Activated CD4-positive, alpha-beta T cell treated with anti-CD3 and anti-CD28 coated beads for 36 hours (primary cell): ENCODE measurements at places on chromosomes 2 and 18. TPM values are rescaled to one million over a fixed set of nuclear protein-coding genes. Genes with fewer than 3 reads are reported as not detected.

DNA sequence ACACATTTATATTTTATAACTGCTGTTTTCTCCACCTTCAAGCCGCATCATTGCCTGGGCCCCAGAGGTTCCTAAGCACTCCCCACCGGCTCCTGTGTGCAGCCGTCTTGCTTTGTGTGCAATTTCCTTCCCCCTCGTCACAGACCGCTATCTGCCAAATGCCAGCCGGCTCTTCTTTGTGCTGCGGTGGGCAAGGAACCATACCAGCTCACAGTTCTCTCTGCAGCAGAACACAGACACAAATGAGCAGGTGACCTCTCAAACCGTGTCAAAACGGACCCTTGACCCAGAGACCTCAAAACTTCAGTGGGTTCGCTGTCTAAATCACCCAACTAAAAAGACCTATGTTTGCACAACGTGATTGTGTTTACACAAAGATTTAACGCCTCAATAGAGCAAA, 58.2 kb downstream of the KLF7 start:
- peaks cover 12% of the 10 kb centered on the region for H3K36me3 ChIP-seq
- H3K27me3 ChIP-seq, result no peaks in the 10 kb centered on the region
- H3K4me3 ChIP-seq, result no peak overlapping the region
- peak; percentile 18 for DNase-seq

DNA sequence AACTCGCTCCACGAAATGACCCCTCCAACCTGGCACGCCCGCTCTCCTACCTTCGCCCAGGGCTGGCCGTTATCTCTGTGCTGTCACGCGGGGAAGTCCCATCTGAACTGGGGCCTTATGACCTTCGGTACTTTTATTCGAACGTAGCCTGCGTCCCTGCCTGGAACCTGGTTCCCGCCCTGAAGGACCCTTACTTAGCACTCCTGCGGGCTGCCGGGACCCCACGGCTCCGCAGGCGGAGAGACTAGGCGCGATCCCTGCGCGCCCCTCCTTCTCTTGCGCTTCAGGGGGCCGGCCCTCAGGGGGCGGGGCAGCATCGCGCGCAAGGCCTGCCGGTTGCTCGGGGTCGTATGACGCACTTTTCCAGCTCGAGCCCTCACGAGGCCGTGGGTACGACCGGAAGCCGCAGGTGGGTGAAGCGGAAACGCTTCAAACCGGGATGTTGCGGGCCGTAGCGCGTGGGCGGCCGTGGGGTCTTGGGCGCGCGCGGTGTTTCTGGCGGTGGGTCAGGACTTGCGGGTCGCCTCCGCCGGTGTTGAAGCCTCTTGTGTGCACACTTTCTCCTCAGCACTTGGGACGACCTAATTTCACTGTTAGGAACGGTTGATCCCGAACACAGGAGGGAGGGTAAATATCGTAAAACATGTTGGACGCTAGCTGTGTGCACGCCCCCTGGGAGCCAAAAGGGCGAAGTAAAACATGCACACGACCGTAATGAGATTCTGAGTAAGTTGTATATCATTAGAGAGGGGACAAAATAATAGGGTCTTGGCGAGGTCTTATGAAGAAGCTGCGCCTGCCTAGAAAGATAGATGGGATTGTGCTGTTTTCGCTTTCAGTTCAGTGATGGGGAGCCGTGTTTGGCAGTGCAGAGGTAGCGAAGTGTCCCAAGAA, at the start of the genes LIPT1 and TSGA10:
Gene LIPT1 (plus strand): TSS at position 325 of the 894 bp plus-strand sequence. CDS start 6,991 bp downstream, outside the sequence.
Gene TSGA10 (minus strand): TSS at position 300 of the 894 bp plus-strand sequence. CDS start 45,503 bp downstream, outside the sequence.
- H3K36me3 ChIP-seq, result peaks cover 26% of the 10 kb centered on the region
- H3K27me3 ChIP-seq, result no peaks in the 10 kb centered on the region
- peak within 1 kb of the TSS; percentile 93 for H3K27ac ChIP-seq
- H3K4me1 ChIP-seq, result peaks cover 36% of the 10 kb centered on the region
- DNase-seq, result peak; percentile 96
- no peak within 1 kb of the TSS for H3K4me3 ChIP-seq

- H3K27ac ChIP-seq, result peak overlapping the region; percentile 10
- H3K27me3 ChIP-seq, result no peaks in the 10 kb centered on the region
- DNase-seq, result no peak
- peaks cover 37% of the 10 kb centered on the region for H3K36me3 ChIP-seq
- no peaks in the 10 kb centered on the region for H3K4me1 ChIP-seq
Observed at GRCh38 chr2:108905176-108905575, 83.8 kb downstream of the EDAR start.

DNA sequence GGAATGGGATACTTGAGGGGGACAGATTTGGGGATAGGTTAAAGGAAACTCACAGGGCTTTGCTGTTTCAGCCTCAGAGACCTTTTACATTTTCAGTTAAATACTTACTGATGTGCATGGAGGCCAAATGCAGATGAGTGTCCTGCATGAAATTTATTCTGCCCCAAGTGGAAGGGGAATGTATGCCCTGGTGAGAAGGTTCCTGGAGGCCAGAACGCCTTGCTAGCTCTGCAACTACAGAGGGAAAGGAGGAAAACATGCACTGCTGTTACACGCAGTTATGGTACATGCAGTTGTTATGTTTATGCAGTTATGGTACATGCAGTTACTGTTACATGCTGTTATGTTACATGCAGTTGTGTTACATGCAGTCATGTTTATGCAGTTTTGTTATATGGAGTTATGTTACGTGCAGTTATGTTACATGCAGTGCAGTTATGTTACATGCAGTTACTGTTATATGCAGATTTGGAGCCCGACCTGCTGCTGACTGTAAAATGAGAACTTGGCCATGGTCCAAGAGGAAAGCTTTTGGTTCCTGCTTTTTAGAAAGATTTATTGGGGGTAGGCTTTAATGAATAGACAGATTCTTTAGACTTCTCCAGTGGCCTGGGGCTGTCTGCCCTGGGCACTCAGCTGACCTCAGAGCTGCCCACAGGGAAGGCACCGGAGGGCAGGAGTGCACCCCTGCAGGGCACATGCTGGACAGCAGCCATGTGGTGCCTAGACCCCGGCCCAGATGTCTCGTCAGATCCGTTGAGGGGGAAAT, 84.1 kb downstream of the LDLRAD4 start:
- H3K36me3 ChIP-seq, result peaks cover 3% of the 10 kb centered on the region
- H3K27me3 ChIP-seq, result no peaks in the 10 kb centered on the region
- DNase-seq, result no peak
- H3K27ac ChIP-seq, result no peak overlapping the region
- no peak overlapping the region for H3K4me3 ChIP-seq

DNA sequence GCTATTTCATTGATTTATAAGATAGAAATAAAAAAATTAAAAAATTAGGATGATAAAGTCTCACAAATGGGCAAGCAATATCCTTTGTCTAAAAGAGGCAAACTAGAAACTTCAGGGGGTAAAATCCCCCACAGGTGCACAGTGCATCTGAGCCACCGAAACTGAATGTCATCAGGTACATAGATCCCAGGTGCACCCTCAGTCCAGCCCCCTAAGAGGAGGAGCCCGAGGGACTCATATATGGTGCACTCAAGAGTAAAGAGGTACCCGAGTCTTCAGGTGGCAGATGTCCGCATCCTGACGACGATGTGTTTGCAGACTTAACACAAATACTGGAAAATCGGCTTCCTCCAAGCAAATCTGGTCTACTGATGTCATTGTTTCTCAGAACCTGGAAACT, 11.3 kb downstream of the QPCT start:
- no peaks in the 10 kb centered on the region for H3K36me3 ChIP-seq
- no peak overlapping the region for H3K27ac ChIP-seq
- H3K4me3 ChIP-seq, result no peak overlapping the region
- peaks cover 45% of the 10 kb centered on the region for H3K27me3 ChIP-seq
- no peak for DNase-seq

DNA sequence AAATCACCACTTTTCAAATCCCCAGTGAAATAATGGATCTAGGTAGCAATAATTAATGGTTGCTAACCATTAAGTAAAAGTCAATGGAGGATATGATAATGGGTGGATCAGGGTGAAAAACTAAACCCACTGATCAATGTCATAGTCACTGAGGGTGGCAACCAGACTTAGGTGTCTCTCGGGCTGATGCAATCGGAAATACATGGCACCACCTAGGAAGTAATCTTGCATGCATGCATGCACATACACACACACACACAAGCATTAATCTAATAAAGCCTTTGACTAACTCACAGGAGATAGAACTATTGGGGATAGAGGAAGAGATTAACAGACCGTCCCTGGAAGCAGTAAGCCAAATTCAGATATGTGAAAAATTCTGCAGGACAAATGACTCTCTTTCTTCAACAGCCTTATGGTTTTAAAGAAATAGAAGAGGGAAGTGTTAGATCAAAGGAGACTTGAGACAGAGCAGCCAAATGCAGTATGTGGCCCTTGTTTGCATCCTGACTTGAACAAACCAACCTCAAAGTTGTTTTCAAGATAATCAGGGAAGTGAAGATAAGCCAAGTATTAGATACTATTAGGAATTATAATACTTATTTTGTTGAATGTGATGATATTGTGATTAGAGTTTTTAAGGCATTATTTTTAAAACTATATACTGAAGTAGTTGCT, 186.0 kb upstream of the RMP24 start:
- peaks cover 12% of the 10 kb centered on the region for H3K27me3 ChIP-seq
- no peak overlapping the region for H3K27ac ChIP-seq
- DNase-seq, result no peak
- H3K4me1 ChIP-seq, result no peaks in the 10 kb centered on the region

DNA sequence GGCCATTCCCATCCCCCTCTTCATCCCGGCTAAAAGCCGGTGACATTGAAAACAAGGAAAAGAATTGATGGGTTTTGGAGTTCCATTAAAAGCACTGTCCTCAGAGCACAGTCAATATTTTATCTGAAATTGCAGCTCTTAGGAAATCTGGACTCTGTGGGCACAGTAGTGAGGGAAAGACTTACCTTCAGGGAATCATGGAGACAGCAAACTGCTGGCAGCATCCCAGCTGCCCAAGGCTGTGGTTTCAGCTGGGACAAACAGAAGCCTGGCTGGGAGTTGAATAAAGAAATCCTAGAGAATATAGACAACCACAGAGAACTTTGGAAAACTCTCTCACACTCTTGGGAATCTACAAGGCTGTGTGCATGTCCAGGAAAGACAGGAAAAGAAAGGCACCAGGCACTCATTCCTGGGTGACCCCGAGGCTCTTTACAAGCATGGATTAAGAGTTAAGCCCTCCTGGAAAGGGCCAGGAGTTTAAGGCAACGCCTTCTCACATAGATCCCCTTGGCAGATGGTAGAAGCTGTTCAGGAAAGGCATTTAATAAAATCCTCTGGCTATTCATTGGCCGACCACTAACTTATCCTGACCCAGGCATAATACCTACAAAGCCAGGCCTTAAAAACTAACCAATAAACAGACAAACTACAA, 255.1 kb downstream of the MYT1L start:
- no peaks in the 10 kb centered on the region for H3K27me3 ChIP-seq
- H3K4me3 ChIP-seq, result no peak overlapping the region
- no peak for DNase-seq
- H3K36me3 ChIP-seq, result no peaks in the 10 kb centered on the region
- H3K27ac ChIP-seq, result no peak overlapping the region

DNA sequence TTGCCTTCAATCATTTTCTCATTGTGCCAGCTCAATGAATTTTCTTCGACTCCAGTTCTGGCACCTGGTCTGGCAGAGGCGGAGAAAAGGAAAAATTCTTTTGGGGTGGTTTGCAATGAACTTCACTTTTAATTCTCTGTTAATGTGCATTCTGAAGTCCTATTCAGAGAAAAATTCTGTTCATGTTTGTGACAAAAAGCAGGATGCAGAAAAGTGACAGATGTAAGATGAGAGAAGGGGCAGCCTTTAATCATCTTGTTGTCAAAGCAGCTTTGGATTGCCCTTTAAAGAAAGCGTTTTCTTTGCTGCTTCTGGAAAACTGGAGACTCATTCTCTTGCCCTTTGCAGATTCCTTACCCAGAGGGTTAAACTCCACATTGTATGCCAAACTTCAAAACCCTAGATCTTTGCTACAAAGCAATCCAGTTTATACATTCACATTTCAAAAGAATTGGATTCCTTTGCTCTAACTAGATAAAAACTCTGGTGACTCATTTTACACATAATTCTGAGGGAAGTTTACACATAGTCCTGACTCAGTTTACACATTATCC, 94.6 kb upstream of the CAVIN2 start:
- H3K36me3 ChIP-seq, result no peaks in the 10 kb centered on the region
- no peak overlapping the region for H3K4me3 ChIP-seq
- peaks cover 12% of the 10 kb centered on the region for H3K27me3 ChIP-seq

GRCh38 chr2:39225567-39225966, 18.2 kb downstream of the CDKL4 start:
- H3K4me1 ChIP-seq, result peaks cover 32% of the 10 kb centered on the region
- no peak for DNase-seq
- H3K27me3 ChIP-seq, result peaks cover 6% of the 10 kb centered on the region
- no peak overlapping the region for H3K4me3 ChIP-seq
- H3K27ac ChIP-seq, result no peak overlapping the region

- no peak overlapping the region for H3K4me3 ChIP-seq
- H3K36me3 ChIP-seq, result no peaks in the 10 kb centered on the region
- no peak for DNase-seq
- H3K4me1 ChIP-seq, result peaks cover 48% of the 10 kb centered on the region
Observed at GRCh38 chr2:37686792-37687526, 15.5 kb upstream of the CDC42EP3 start.

- no peak for DNase-seq
- H3K27me3 ChIP-seq, result peaks cover 21% of the 10 kb centered on the region
- no peaks in the 10 kb centered on the region for H3K4me1 ChIP-seq
- H3K4me3 ChIP-seq, result no peak overlapping the region
- H3K36me3 ChIP-seq, result no peaks in the 10 kb centered on the region
Observed at GRCh38 chr18:77487951-77488740, 238.5 kb downstream of the GALR1 start.

GRCh38 chr18:68263481-68263880, 451.4 kb downstream of the TMX3 start:
- no peaks in the 10 kb centered on the region for H3K36me3 ChIP-seq
- no peak overlapping the region for H3K4me3 ChIP-seq
- no peaks in the 10 kb centered on the region for H3K27me3 ChIP-seq
- no peak for DNase-seq
- H3K27ac ChIP-seq, result no peak overlapping the region

DNA sequence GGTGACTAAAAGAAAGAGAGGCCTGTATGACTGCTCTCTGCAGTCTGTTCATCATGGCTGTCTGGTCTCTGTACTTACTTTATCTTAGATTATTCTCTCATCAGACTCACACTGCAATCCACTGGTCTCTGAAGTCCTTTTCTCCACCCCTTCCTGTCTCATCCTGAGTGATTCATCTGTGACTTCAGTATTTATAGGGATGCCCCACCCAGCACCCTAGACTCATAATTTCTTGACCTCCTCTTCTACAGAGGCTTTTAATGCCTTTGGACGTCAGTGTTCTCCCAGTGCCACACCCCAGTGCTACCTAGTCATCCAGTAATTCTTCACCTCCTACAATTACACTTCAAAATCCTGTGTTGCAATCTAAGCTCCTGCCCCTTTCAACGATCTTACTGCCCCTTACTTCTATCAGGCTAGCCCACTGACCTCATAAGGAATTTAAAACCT, 14.9 kb upstream of the ITPRID2 start:
- DNase-seq, result no peak
- no peaks in the 10 kb centered on the region for H3K36me3 ChIP-seq
- no peak overlapping the region for H3K27ac ChIP-seq
- no peak overlapping the region for H3K4me3 ChIP-seq
- H3K27me3 ChIP-seq, result no peaks in the 10 kb centered on the region

GRCh38 chr2:39913648-39914461, 134.8 kb upstream of the THUMPD2 start:
- H3K27me3 ChIP-seq, result peaks cover 11% of the 10 kb centered on the region
- no peaks in the 10 kb centered on the region for H3K36me3 ChIP-seq
- peaks cover 29% of the 10 kb centered on the region for H3K4me1 ChIP-seq
- DNase-seq, result no peak

The ASB18 gene
- not detected for total RNA-seq

The PID1 gene
- not detected for total RNA-seq

The REG3A gene
- not detected for total RNA-seq

The KIF1A gene
- total RNA-seq, result 4.6 TPM

The SP140 gene
- 71.3 TPM for total RNA-seq

The FZD7 gene
- total RNA-seq, result 0.94 TPM

The NDC80 gene
- total RNA-seq, result 84.7 TPM

The LHCGR gene
- not detected for total RNA-seq

The GRB14 gene
- not detected for total RNA-seq

The CACNB4 gene
- 0.26 TPM for total RNA-seq

The SIX3 gene
- total RNA-seq, result not detected

The PUS10 gene
- total RNA-seq, result 8.9 TPM
